ENCODE measurements at places on chromosomes 3 and 15.

GRCh38 chr3:146187334-146187950 lies 26.5 kb upstream of the PLOD2 start:
- DNase-seq, result no peak

DNA sequence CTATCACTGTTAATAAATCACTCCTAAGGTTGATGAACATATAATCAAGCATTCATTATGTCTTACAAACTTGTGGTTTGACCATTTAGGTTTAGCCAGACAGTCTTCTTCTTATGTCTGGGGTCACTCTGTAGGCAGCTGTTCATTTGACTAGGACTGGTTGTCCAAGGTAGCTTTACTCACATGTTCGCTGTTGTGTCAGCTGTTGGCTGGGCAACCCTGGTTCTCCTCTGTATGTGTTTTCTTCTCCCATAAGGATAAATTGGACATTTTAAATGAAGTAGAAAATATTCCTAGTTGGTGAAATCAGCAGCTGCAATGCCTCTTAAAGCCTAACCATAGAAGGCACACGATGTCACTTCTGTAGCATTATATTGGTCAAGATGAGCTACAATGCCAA lies 635.1 kb downstream of the EPHA3 start:
- no peak for DNase-seq

- no peak for DNase-seq
Measured at GRCh38 chr3:134485075-134485717, 589 bp downstream of the ANAPC13 start.

DNA sequence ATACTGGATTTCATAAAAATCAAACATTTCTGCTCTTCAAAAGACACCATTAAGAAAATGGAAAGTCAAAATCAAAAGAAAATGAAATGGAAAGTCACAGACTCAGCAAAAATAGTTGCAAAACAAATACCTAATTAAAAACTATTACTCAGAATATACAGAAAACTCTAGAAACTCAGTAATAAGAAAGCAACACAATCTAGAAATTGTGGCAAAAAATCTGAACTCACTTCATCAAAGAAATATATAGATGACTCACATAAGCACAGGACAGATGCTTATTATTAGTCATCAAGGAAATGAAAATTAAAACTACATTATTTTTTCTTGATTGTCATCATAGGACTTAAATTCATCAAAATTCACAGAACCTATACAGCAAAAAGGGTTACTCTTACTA lies 430.0 kb downstream of the SHQ1 start:
- DNase-seq, result no peak

DNA sequence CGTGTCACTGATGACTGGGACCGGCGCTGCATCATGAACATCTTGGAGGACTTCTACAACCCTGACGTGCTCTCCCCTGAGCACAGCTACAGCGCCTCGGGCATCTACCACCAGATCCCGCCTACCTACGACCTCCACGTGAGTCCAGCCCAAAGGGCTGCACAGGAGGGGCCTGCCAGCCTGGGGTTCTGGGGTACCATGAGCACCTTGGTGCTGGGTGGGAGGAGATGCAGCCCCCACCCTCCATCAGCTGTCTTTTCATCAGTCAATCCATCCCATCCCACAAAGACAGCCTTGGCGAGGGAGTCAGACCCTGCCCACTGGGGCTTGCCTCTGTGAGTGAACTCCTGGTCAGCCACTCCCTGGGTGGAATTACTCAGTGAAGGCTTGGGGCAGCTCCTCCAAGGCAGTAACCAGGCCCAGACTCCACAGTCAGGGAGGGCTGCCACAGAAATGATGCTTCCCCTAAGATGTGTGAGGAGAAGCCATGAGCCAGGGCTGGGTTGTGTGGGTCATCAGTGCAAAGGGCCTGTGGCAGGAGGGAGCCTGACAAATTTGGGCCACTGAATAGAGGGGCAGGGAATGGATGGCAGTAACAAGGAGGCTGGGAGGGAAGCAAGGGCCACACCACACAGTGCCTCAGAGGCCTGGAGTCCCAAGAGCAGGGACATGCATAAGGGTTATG lies 47.9 kb downstream of the SEMA3G start:
- no peak for DNase-seq

DNA sequence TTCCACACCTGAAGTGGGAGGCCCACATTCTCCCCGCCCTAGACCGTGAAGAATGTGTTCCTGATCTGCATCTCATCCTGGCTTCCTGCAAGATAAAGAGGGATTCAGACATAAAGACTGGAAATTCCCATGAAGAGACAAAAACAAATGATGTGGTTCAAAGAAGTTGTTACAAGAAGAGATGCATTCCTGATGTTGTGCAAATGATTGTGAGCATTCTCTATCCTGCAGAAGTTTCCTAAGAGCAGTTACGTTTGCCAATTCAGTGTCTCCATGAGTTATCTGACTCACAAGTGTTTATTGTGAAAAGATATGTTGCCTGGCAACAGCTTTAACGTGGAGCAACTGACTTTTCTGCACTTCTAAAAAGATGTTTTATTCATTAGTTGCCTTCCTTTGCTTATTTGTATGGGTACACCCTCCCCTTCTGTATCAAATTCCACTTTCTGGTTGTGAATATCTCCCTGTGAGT lies 107.8 kb downstream of the ZIC4 start:
- DNase-seq, result no peak

- DNase-seq, result no peak
Measured at GRCh38 chr3:12777171-12777570, 18.1 kb upstream of the TMEM40 start.

DNA sequence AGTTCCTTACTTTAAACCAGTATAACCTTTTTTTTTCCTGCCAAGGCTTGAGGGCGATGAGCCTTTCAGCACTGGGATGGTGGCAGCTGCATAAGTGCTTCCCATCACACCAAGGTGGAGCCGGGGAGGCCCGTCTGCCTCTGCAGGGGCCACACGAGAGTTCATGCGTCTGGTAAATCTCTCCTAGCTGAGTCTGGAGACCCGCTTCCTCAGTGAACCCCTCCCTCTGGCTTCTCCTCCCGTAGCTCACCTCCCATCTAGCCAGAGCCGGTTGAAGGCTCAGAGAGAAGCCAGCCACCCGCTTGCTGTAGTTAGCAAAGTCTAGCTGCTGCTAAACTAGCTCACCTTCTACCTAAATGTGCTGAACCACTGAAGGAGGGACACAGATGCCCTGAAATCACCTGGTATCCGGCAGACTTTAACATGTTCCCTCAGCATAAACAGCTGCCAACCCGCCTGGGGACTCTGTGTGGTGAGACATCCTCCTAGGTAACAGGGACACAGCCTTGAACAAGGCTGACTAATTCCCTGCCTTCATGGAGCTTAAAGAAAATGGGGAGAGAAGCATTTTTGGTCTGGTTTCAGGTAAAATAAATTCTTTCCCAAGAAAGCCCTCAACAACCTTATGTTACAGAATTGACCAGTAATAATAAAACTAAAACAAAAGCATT lies 42.9 kb downstream of the RLBP1 start:
- DNase-seq, result no peak

DNA sequence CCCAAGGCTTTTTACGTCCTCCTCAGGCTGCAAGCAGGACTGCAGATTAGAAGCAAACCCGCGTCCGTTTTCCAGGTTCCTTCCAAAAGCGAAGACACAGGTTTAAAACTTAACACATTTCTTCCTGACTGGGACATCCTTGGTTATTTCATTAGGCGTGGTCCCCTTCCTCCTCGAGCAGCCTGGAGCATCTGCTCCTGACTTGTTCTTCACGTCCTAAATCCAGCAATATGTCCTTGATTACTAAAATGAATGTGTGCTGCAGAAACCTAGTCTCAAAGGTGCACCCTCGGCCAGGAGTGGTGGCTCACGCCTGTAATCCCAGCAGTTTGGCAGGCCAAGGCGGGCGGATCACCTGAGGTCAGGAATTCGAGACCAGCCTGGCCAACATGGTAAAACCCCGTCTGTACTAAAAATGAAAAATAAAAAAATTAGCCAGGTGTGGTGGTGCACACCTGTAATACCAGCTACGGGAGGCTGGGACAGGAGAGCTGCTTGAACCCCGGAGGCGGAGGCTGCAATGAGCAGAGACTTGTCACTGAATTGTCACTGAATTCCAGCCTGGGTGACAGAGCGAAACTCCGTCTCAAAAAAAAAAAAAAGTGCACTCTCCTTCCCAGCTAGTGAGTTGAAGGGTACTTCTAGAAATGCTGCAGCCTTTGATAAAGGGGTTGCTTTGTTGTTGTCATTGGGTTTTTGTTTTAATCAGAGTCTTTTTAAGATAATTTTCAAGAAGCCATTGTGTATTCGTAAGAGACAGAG lies 842 bp upstream of the LRIG1 start:
- no peak for DNase-seq

Measured in GM12878 (cell line).